ENCODE measurements at places on chromosomes 7 and 10.

GRCh38 chr7:83178796-83179195, 16.1 kb upstream of the PCLO start:
- DNase-seq: no peak

GRCh38 chr10:45373003-45373575, 927 bp upstream of the ALOX5 start:
- DNase-seq: no peak

DNA sequence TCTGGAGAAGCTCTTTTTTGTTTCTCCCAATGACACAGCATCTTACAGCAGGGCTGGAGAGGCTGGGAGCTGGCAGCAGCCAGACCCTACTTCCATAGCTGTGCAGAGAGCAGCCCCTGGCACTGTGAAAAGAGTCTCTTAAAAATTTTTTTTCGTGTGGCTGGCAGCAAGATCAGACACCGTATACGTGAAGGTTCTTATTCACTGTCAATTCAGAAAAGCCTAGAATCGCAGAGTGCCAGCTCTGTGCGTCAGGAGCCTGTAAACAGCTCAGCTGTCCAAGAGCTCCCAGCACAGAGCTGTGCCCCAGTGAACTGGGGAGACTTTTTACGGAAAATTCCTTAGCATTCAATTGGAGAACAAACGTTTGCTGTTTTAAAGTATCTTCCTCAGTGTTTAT, 6.5 kb downstream of the BAG3 start:
- DNase-seq: no peak

GRCh38 chr10:11214407-11214806, 196.7 kb downstream of the CELF2 start:
- no peak for DNase-seq

GRCh38 chr7:84981055-84981976, 205.5 kb downstream of the SEMA3D start:
- no peak for DNase-seq

DNA sequence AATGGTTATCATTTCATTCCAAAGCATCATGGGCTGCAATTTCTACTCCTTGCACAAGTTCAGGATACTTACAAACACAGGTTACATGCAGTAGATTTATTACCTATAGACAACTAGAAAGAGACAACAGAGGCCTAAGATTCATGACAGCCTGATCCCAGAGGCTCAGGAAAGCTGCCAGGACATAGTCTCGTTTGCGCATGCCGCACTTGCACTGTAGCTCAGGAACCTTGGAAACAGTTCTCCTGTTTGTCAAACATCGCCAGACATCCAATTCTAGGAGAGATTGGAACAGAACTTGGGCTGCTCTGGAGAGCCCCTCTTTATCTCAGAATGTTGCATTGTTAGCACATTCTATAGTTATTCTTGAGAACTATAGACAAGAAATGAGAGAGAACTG, 216.2 kb upstream of the CDC14C start:
- DNase-seq: no peak

DNA sequence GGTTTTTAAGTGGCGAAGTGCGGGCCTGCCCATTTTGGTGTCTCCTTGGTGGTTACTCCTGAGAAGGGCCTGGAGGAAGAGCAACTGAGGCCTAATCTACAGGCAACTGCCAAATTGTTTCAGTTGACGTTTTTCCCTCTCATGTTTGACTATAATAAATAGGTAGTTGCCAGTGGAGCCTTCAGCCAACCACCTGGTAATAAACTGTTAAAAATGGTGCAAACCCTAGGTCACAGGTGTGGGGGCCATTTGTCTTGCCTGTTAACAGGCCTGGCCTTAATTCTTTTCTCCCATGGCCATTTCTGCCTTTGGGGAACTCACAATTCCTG, 3.7 kb downstream of the IKZF1 start:
- no peak for DNase-seq

DNA sequence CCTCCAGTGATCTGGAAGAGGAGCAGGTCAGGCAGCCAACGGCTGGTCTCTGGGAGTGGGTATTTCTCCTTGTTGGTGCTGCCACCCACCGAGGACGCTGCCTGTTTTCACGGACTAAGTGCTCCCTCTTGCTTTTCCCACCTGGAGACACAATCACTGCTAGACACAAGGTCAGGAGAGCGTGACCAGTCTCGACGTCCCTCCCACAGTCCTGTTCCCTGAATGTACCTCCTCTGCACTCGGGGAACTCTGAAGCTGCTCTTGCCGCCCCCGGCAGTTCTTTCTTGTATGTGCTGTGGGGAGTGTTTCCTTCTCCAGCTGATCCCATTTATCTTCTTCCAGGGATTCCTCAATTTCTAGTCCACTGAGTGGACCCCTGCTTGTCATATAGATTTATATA, 89.4 kb downstream of the CYTH3 start:
- no peak for DNase-seq

DNA sequence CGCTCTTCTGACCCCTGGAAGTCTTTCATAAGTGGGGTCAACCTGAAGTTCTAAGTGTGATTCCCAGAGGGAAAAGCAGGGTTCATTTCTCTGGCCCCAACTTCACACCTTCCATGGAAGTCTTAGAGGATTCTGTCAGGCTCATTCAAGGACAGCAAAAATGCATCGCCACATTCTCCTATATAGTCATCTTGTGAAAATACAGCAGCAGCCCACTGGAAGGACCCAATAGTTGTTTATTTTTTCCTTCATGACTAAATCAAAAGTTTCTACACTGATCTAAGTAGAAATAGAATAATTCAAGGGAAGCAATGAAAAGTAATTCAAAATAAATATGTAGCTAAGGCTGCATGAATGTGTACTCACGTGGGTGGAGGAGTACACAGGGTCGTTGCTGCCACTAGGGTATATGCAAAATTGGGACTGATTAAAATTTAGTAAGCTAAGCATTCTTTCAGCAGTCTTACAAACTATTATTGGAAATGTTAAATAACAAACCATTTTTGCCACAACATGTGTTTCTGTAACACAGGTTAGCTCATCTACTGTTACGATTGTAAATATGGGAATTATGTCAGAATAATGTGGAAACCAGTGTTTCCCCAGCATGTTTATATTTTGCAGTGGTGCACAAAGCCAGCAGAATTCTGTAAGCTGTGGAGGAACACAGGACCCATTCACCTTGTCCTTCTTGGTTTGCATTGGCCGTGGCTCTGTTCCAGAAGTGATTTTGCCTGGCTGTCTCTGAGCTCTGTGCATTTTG, 33.5 kb downstream of the EEPD1 start:
- no peak for DNase-seq

DNA sequence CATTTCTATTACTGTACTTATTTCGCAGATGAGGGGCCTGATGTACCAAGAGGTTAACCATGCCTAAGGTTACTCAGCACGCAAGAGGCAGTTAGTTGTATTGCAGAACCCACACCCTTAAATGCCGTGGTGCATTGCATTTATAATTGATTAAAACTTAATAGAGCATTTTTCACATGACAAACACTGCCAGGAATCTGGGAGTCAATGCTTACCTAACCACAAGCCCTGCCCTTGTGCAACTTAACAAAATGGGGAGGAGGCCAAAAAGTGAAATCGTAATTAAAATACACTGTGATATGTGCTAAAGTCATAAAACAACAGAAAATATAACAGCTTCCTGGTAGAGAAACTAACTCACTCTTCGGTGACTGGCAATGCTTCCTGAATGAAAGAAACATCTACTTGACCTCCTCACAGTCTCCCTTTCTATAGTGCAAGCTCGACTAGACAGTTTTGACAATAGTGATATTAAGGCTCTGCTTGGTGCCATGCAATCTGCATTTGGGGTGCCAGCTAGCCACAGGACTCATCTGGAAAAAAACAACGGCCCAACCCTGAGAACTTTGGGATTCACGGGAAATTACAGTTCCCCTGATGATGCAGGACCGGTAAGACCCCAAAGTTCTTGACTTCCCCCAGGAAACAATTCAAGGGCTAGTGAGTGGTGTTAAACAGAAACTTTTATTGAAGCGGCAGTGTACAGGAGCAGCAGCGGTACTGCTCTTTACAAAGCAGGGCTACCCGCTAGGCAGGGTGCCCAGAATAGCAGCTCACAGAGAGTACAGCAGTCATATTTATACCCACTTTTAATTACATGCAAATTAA, 612.4 kb downstream of the TNS3 start:
- DNase-seq: peak; percentile 41

DNA sequence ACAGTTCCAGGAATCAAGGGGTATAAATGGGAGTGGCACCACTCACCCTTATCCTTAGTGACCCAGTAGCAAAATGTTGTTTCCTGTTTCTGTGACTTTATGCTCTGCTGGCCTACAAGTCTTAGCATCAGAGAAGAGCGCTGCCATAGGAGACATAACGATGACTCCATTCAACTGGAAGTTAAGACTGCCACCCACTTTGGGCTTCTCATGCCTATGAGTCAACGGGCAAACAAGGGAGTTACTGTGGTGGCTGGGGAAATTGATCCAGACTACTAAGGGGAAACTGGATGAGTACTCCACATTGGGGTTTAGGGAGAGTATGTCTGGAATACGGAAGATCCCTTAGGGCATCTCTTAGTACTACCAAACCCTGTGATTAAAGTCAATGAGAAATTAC, 40.6 kb upstream of the PIK3CG start:
- no peak for DNase-seq

- no peak for DNase-seq
Measured at GRCh38 chr10:20767028-20767427, 130.1 kb downstream of the NEBL start.

DNA sequence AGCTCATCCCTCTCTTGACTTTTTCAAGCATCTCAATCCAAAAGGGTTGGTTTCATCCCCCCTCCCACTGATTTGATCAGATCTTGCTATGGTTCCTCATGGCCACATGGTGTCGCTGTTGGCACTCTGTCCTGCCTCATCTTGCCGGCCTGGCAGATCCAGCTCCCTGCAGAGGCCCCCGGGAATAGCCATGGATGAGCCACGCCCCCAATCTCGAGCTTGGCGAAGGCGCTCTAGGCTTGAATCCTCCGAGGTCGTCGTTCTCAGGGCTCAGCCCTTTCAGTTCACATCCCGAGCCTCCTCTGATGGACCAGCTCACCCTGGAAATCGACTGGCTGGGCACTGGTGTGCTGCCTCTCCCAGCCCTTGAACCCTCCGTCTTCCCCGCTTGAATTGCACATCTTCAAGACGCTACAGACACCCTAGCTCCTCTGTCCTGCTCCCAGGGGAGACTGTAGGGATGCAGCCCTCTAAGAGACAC, 628.7 kb downstream of the TYW1 start:
- peak; percentile 5 for DNase-seq

DNA sequence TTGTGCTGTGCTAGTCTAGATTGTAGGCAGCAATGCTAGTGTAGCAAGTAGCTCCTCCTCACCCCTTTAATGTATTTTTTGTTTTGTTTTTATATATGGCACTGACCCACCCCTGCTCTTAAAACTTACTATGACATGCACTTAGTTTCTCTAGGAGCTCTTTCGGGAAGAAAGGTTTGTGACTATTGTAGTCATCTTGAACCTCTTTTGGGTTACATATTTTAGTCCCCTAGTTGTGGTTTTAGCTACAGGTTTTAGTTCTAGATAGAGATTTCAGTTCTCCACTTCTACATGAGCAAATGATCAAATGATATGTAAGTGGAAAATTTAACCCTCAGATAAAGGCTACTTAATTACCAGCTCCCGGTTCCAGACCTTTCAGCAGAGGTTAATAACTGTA, 14.9 kb downstream of the MINPP1 start:
- no peak for DNase-seq

DNA sequence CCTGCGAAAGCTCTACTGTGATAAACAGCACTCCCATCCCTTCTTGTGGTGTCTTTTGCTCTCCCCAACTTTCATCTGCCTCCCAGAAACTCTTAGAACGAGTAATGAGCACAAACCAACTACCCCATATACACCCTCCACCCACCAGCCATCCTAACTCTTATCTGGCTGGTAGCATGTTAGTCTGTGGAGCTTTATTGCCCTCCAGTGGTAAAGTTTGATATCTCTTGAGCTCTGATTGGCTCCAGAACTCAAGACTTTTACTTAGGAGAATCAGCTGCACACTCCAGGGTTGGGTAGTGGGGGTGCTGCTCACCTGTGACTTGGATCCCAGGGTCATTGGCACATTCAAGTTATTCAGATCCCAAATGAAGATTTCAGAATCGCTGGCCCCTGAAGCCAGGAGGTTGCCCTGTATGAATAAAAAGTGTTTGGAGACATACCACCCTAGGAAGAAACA, 10.9 kb downstream of the SEC31B start:
- no peak for DNase-seq

- no peak for DNase-seq
Measured at GRCh38 chr7:7834761-7835160, 116.4 kb upstream of the RPA3 start.

GRCh38 chr7:29900745-29901144, 88.9 kb downstream of the SCRN1 start:
- no peak for DNase-seq

- peak; percentile 71 for DNase-seq
Measured at GRCh38 chr10:88651101-88651551, 13.1 kb upstream of the LIPF start.

DNA sequence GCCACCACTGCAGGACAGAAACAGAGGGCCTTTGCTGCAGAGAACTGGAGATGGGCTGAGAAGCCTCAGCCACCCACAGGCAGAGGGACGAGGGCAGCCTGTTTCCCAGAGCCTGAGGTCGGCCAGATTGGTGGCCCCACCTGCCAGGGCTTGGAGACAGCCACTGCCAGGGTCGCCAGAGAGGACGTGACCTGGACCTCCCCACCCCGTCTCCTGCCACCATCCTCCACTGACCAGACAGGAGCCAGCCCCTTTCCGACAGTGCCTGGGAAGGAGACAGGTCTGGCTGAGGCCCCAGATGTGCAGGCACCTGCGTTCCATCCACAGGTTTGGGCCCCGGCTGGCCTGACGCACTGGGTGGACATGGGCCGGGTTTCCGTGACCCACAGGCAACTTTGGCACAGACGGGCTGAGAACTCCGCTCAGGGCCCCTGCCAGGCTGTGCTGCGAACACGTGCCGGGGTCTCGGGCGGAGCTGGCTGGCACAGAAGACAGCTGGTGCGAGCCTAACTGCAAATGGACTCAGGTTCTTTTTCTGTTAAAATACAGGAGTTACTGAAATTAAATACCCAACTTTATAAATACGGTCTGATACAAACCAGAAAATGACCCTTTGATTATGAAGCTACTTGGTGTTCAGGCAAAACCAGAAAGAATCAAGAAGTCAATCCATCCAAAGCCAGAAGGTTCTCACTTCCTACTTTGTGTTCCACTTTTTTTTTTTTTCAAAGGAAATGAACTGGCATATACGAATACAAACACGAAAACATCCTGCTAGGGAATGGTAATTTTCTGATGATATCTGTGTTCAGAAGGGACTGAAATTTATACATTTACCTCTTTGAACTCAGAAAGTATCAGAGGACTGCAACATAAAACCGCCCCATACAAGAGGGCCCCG, 6.9 kb downstream of the COX19 start:
- DNase-seq: no peak

DNA sequence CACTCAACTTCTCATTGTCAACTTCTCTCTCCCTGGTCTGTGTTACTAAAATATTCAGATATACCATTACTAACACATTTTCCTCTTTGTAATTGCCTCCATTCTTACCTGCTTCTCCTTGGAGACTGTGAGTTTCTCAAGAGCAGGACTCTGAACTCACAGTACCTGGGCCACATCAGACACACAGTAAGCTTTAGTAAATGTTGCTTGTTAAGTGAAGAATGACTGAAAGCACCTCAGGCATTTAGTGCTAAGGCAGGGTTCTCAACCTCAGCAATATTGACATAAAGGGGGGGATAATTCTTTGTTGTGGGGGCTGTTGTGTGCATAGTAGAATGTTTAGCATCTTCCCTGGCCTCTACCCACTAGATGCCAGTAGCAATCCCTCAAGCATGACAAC, 72.0 kb upstream of the RAB11FIP2 start:
- DNase-seq: no peak

- DNase-seq: no peak
Measured at GRCh38 chr10:11276449-11276990, 258.8 kb downstream of the CELF2 start.

- no peak for DNase-seq
Measured at GRCh38 chr7:151243408-151244195, 4.9 kb downstream of the SMARCD3 start.
